HuH-7.5 (cell line): ENCODE measurements at places on chromosomes 2 and 18.
A peak's percentile ranks its signal among the peaks of the same experiment; 100 is the strongest.

DNA sequence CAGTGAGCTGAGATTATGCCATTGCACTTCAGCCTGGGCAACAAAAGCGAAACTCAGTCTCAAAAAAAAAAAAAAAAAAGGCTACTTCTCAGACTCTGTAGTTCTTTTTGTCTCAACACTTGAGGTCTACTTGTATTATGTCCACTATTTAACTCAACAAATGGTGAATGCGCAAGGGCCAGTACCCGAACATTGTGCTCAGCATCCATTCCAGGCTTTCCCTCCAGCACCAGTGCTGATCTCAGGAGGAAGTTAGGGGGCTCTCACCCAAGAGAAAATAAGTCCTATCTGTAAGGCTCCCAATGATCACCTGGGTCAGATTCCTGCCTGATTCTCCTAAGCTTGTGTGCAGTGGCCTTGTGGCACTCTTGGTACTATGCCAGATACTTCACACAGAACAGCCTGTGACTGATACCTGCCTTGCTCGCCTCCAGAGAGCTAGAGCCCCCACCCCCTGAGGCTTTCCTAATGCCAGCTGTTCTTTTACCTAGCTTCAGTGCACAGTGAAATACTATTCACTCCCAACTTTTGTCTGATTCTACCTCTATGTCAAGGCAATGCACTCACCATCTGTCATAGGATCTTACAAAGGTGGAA, 74.9 kb downstream of the INO80D start:
- DNase-seq, result no peak

DNA sequence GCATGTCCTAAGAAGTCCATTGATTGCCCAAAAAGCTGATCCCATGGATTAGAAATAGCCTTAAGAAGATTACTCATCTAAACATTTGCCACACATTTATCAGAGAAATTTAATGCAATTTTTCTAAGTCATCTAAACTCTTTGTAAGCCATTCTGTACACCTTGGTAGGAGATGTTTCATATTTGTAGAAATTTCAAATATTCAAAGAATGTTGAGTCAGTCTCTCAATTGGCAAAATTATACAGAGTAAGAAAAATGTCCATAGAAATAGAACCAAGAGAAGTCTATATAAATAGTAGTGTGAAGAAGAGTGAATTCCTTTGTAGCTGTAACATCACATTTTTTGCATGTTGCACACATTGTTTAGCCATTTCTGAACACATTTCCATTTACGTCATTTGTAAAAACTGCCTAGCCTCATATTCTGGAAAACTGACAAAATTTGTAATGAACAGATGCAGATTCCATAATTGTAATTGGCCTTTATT, 128.6 kb downstream of the MSTN start:
- no peak for DNase-seq

- no peak for DNase-seq
Observed at GRCh38 chr2:146584316-146584715, 1260.5 kb upstream of the ACVR2A start.

GRCh38 chr2:37706334-37707183, 35.1 kb upstream of the CDC42EP3 start:
- no peak for DNase-seq

- no peak for DNase-seq
Observed at GRCh38 chr18:12159446-12159845, 65.8 kb downstream of the ANKRD62 start.

GRCh38 chr2:6310256-6311215, 555.2 kb downstream of the CMPK2 start:
- no peak for DNase-seq

DNA sequence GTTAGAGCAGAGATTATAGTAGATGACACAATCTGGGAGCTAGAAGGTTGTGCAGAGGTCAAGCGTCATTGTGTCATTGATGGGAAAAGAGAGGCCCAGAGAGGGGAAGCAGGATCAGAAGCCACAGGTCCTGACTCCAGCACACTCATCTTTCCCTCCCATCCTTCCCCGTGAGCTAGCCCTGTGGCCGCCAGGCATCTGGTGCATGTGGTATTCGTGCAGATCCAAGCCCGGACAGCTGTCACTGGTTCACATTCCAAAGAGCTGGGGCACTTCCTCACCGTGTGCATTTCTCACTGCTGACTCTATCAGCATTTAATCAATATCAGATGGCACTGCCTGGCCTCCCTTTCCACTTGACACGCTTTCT, 94.1 kb upstream of the THOC1 start:
- peak; percentile 62 for DNase-seq

GRCh38 chr18:80109676-80110078, 615 bp downstream of the ADNP2 start:
- peak; percentile 40 for DNase-seq

GRCh38 chr18:886076-886475, 18.6 kb upstream of the ADCYAP1 start:
- DNase-seq, result no peak

DNA sequence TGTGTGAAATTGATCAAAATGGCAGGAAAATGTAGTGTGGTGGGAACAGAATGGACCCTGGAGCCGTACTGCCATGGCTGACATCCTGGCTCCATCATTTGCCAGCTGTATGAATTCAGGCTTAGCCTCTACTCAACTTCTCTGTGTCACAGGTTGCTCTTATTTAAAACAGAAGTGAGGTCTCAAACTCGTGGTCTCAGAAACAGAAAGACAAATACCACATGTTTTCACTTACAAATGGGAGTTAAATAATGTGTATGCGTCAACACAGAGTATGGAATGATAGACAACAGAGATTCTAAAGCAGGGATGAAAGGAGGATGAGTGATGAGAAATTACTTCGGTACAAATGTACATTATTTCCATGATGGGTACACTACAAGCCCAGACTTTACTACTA, 227.4 kb downstream of the DCC start:
- no peak for DNase-seq

DNA sequence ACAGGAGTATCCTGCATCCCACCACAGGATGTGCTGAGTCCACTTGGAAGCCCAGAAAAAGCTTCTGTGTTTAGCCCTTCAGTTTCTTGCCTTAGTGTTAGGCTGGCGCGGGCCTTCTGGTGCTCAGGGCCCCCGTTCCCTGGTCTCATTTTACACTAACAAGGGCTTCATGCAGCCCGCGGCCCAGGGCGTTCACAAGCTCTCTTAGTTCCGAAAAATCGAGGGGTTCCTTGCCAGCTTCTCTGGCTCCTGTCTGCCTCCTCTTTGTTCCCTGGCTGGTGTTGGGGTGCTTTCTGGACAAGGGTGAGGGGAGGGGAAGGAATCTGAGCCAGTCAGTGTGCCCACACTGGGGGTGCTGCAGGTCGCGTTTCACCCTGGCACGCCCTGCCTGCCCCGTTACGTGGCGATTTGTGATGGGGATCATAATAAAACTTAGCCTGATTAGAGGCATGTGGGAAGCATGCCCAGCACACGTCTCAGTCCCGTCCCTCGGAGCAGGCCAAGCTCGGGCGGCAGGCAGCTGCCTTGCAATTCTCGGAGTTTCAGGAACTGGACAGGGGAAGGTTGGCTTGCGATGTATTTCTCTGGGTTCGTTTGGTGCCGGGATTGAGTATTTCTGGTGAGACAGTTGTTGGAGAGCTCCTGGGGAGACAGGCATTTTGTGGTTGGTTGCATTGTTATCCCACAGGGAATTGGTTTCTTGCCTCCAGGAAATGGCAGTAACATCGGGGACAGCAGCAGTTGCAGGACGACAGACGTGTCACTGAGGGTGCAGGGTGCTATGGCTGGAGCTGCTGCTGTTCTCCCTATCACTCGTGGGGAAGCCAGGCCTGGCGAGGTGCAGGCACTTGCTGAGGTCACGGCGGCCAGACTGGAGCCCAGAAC, 22.9 kb downstream of the SH3BP4 start:
- DNase-seq, result no peak
